Esophagus muscularis mucosa (tissue), 4 donors: ENCODE measurements at places on chromosomes 11 and 22. TPM values are rescaled to one million over a fixed set of nuclear protein-coding genes. Genes with fewer than 3 reads are reported as not detected.

DNA sequence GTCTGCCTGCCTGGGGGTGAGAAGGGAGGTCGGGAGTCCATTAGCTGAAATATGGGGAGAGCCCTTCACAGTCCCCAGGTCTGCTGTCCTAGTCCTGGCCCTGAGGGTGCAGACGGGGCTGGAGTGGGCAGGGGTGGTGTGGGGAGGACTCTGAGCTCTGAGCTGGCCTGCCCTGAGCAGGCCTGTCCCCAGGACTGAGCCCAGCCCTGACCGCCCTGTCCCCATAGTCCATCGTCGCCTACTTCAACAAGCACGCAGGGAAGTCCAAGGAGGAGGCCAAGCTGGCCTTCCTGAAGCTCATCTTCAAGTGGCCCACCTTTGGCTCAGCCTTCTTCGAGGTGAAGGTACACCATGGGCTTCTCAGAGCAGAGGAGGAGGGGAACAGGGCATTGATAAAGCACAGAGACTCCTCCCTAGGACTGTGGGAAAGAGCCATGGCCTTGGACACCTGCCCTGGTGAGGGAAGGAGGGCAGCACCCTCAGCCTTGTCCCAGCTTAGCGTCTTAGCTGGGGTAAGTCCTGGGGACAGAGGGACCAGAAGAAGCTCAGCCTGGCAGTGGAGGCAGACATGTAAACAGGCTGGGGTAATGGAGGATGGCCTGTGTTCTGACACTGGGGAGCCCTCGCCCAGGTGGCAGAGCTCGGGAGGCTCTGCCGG, 83.7 kb downstream of the MYO7A start:
- no peaks in the 10 kb centered on the region for H3K4me1 ChIP-seq
- no peaks in the 10 kb centered on the region for H3K36me3 ChIP-seq

DNA sequence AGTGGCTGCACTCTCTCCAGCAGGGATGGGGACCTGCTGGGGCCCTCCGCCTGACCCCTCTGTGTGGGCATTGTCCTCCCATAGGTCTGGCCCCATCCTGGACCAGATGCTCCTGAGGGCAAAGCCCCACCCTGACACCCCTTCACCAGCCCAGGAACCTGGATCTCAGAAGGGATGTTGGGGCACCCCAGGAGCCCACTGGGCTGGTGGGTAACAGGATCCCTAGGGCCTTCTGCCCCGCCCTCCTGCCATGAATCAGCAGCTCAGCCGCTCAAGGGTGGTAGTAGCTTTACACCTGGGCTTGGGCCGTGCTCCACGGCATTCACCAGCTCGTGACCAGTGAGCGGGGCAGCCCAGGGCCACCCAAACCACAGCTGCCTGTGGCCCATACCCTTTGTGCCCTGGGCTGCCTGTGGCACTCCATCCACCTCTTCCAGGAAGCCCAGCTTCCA, 1.0 kb upstream of the MAPK12 start:
- no peaks in the 10 kb centered on the region for H3K36me3 ChIP-seq
- peaks cover 34% of the 10 kb centered on the region for H3K4me1 ChIP-seq
- no peaks in the 10 kb centered on the region for H3K27me3 ChIP-seq
- H3K27ac ChIP-seq: no peak overlapping the region

GRCh38 chr11:78532991-78533390, 41.7 kb downstream of the NARS2 start:
- peaks cover 4% of the 10 kb centered on the region for H3K36me3 ChIP-seq
- DNase-seq: no peak
- no peak overlapping the region for H3K4me3 ChIP-seq
- no peaks in the 10 kb centered on the region for H3K4me1 ChIP-seq
- no peak overlapping the region for H3K27ac ChIP-seq

- H3K4me3 ChIP-seq: no peak overlapping the region
- no peaks in the 10 kb centered on the region for H3K36me3 ChIP-seq
- H3K27ac ChIP-seq: no peak overlapping the region
- no peak for DNase-seq
These were observed 2.1 kb downstream of the MYO7A start for GRCh38 chr11:77129842-77130756.

DNA sequence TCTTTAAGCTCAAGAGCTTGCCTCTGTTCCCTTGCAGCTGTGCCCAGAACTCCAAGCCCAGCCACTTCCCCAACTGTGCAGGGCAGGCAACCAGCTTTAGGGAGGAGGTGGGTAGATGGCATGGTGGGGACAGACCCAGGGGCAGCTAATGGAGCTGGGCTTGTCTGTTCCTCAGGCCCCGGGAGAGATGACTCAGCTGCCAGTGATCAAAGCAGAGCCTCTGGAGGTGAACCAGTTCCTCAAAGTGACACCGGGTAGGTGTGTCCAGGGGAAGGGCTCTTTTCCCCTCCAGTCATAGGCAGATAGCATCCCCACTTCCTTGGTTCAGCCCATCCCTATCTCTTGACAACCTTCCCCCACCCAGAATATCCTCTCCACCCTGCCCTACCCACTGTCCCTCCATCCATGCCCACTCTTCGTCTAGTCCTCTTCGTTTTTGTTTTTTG, 32.4 kb downstream of the CREB3L1 start:
- no peak overlapping the region for H3K4me3 ChIP-seq
- H3K4me1 ChIP-seq: peaks cover 10% of the 10 kb centered on the region
- no peaks in the 10 kb centered on the region for H3K27me3 ChIP-seq
- peaks cover 41% of the 10 kb centered on the region for H3K36me3 ChIP-seq
- no peak for DNase-seq
- H3K27ac ChIP-seq: no peak overlapping the region

DNA sequence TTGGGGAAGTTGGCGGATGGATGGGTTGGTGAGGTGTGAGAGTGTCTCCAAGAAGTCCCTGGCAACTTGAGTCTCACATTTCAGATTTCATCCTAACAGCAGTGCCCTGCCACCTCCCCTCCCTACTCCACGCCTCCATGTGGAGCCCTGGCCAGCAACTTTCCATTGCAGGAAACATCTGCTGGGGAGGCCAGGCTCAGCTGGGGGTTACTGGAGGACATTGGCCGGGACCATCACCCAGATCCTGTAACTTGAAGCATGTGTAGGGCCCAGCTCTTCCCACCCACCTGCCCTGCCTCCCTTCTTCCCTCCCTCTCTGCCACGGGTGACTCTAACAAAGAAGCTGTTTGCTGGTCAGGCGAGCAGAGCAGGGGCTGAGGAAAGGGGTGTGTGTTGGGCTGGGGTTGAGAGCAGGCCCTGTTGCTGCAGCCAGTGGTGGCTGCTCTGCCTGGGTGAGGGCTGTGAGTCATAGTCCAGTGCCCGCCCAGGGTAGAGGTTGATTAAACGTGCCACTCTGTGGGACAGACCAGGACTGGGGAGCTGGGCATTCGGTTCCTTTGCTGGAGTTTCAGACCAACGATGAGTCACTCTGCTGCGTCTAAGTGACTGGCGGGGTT, 64.0 kb downstream of the SCN3B start:
- no peaks in the 10 kb centered on the region for H3K4me1 ChIP-seq
- no peak for DNase-seq
- H3K36me3 ChIP-seq: no peaks in the 10 kb centered on the region
- H3K27me3 ChIP-seq: no peaks in the 10 kb centered on the region
- no peak overlapping the region for H3K27ac ChIP-seq
- H3K4me3 ChIP-seq: no peak overlapping the region

GRCh38 chr22:21606775-21607174, 23.0 kb downstream of the YDJC start:
- no peaks in the 10 kb centered on the region for H3K27me3 ChIP-seq
- no peak overlapping the region for H3K27ac ChIP-seq
- no peak overlapping the region for H3K4me3 ChIP-seq

- H3K4me1 ChIP-seq: no peaks in the 10 kb centered on the region
- no peak overlapping the region for H3K4me3 ChIP-seq
- DNase-seq: no peak
- no peak overlapping the region for H3K27ac ChIP-seq
- no peaks in the 10 kb centered on the region for H3K27me3 ChIP-seq
- no peaks in the 10 kb centered on the region for H3K36me3 ChIP-seq
These were observed 239.2 kb downstream of the METTL15 start for GRCh38 chr11:28347371-28347770.

GRCh38 chr11:34728609-34729008, 107.7 kb downstream of the EHF start:
- H3K4me3 ChIP-seq: no peak overlapping the region
- no peaks in the 10 kb centered on the region for H3K4me1 ChIP-seq
- H3K36me3 ChIP-seq: no peaks in the 10 kb centered on the region

GRCh38 chr22:50129121-50129736, 39.4 kb downstream of the MOV10L1 start:
- no peak overlapping the region for H3K27ac ChIP-seq
- H3K4me1 ChIP-seq: no peaks in the 10 kb centered on the region
- H3K4me3 ChIP-seq: no peak overlapping the region

DNA sequence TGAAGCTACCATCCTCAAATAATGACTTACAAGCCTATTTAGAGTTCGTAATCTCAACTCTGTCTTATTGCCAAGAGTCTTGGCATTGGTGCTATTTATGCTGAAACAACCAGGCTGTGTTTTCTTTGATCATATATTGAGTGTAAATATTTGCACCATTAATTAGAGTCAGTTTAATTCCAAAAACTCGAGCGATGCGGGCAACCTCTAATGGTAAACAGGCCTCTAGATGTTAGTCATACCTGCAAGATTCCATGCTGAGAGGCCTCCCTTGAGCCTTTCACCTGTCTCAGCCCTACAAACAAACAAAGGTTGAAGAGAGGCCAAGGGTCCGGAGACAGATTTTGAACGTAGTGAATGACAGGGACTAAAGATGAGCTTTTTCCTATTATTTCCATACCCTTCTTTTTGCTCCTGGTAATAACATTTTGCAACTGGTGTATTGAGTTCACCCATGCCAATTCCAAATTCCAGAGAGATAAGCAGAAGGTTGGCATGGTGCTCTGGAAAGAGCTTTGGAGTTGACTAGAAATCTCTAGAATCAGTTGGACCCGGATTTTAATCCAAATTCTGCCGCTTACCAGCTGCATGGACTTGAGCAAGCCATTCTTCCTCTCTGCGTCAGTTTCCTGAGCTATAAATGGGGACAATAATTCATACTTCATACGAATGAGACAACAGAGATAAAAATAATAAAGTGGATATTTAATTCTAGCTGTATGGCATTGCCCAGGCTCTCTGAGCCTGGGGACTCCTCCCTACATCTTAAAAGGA, 99.1 kb upstream of the ANO1 start:
- no peaks in the 10 kb centered on the region for H3K4me1 ChIP-seq
- no peak overlapping the region for H3K27ac ChIP-seq
- H3K27me3 ChIP-seq: no peaks in the 10 kb centered on the region
- DNase-seq: no peak
- H3K4me3 ChIP-seq: no peak overlapping the region

GRCh38 chr22:38657045-38657909, 839 bp downstream of the CBY1 start:
- H3K4me1 ChIP-seq: peaks cover 16% of the 10 kb centered on the region
- H3K27ac ChIP-seq: peak overlapping the region; percentile 90
- H3K36me3 ChIP-seq: peaks cover 7% of the 10 kb centered on the region
- H3K27me3 ChIP-seq: no peaks in the 10 kb centered on the region

DNA sequence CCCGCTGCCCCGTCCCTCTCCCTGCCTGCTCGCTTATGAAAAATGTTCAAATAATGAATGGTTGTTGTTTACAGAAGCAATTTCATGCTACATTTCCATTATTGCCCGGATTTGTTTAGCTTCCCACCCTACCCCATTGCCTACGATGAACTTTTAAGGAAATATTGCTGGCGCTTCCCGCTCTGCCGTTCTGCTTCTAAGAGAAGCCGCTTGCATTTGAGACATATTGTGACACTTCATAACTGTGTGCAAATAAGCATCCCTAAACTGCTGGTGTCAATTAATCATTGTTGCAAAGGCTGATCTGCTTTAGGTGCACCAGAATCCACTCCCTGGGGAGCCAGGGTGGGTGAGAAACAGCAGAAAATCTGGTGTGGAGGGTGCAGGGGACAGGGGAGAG, 52.3 kb upstream of the LMO1 start:
- no peak for DNase-seq
- no peaks in the 10 kb centered on the region for H3K27me3 ChIP-seq
- H3K36me3 ChIP-seq: no peaks in the 10 kb centered on the region
- H3K4me1 ChIP-seq: peaks cover 8% of the 10 kb centered on the region
- no peak overlapping the region for H3K4me3 ChIP-seq
- H3K27ac ChIP-seq: no peak overlapping the region

DNA sequence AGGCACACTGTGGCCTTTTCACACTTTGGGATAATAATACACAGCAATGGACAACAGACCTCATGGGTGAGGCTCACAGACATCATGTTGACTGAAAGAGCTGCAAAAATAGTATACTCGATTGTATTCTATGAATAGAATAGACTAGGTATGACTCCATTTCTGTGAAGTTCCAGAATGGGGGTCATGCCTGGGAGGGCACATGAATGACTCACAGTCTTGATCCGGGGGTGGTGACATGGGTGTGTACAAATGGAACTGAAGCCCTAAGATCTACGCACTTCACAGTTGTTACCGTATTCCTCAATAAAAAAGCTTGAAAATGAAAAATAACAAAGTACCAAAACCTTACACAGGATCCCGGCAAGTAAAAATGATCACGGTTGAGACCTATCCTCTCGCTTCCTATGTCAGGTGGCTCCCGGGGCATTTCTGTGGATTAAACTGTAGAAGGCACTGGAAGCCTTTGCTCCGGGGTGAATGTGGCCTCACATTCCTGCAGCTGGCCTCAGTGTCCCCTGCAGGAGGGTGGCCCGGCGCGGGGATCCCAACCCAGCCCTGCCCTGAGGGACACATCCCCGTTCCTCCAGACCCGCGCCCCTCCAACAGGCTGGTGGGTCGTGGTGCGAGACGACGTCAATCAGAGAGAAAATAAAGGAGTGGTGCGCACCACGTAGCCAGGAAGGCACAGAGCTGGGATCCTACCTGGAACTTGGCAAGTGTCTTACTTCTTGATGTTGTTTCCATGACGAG, 75.9 kb downstream of the NECTIN1 start:
- H3K36me3 ChIP-seq: no peaks in the 10 kb centered on the region
- no peak overlapping the region for H3K27ac ChIP-seq
- H3K27me3 ChIP-seq: no peaks in the 10 kb centered on the region
- H3K4me1 ChIP-seq: no peaks in the 10 kb centered on the region
- DNase-seq: no peak

DNA sequence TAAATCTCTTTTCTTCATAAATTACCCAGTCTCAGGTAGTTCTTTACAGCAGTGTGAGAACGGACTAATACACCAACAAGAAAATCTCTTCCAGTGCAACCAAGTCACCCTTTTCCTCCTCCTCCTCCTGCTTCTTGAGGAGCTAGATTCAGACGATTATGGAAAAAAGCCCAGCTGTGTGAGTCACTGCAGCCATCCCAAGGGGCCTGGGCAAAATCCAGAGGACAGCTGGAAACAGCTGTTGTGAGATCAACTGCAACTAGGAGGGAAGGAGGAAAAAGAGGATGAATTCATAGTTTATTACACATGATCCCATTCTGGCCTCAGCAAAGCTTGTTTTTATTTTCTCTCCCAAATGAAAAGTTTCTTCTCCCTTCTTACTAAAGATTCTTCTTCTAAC, 32.9 kb downstream of the RBFOX2 start:
- H3K27ac ChIP-seq: peak overlapping the region; percentile 78
- H3K27me3 ChIP-seq: no peaks in the 10 kb centered on the region
- peak; percentile 94 for DNase-seq
- H3K36me3 ChIP-seq: no peaks in the 10 kb centered on the region
- peaks cover 68% of the 10 kb centered on the region for H3K4me1 ChIP-seq

GRCh38 chr11:46778416-46778815, 59.4 kb downstream of the F2 start:
- H3K27ac ChIP-seq: no peak overlapping the region
- no peak overlapping the region for H3K4me3 ChIP-seq
- H3K36me3 ChIP-seq: peaks cover 68% of the 10 kb centered on the region
- no peaks in the 10 kb centered on the region for H3K27me3 ChIP-seq
- no peak for DNase-seq

The P4HA3 gene
- total RNA-seq: 1.2 TPM

The CD3G gene
- 0.33 TPM for total RNA-seq

The GGT5 gene
- 59.2 TPM for total RNA-seq

The BTBD18 gene
- not detected for total RNA-seq

The CARNS1 gene
- total RNA-seq: 0.83 TPM

The AQP11 gene
- under 0.01 TPM for total RNA-seq
